ENCODE measurements at places on chromosomes 2 and 18. TPM values are rescaled to one million over a fixed set of nuclear protein-coding genes. Genes with fewer than 3 reads are reported as not detected.

GRCh38 chr18:74493689-74494088 lies 2.5 kb upstream of the CNDP2 start:
- no peak for ATAC-seq

GRCh38 chr2:213219816-213220215 lies 64.4 kb upstream of the SPAG16 start:
- ATAC-seq, result no peak

Gene RFX8
- total RNA-seq, result not detected

- ATAC-seq, result no peak
Observed at GRCh38 chr18:34723143-34723542, 13.0 kb downstream of the DTNA start.

GRCh38 chr2:198203336-198204069 lies 399.1 kb downstream of the PLCL1 start:
- ATAC-seq, result no peak

- ATAC-seq, result no peak
Observed at GRCh38 chr18:36328385-36328858, 30.9 kb downstream of the FHOD3 start.

All from gastroesophageal sphincter (tissue), 4 donors.